NCI-H1417 treated with DMSO at 0.1 percent for 48 hours (cell line): ENCODE measurements at places on chromosomes 3 and 15.

DNA sequence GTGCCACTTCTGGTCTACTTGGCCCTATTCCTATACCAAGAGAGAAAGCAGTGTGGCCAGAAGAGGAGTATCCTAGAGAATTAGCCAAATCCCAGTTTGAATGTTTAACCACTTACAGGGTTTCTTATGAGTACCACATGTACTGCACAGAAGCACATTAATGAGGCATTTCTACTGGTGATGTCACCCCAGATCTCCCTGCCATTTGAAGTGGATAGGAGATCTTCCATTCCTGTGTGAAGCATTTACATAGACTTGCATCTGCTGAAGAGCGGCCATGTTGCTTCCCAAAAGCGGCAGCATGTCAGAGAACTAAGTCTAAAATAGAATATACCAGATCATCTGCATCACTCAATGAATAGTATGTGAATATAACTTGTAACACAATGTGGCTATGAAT, 108.4 kb upstream of the TUSC7 start:
- no peak for DNase-seq

DNA sequence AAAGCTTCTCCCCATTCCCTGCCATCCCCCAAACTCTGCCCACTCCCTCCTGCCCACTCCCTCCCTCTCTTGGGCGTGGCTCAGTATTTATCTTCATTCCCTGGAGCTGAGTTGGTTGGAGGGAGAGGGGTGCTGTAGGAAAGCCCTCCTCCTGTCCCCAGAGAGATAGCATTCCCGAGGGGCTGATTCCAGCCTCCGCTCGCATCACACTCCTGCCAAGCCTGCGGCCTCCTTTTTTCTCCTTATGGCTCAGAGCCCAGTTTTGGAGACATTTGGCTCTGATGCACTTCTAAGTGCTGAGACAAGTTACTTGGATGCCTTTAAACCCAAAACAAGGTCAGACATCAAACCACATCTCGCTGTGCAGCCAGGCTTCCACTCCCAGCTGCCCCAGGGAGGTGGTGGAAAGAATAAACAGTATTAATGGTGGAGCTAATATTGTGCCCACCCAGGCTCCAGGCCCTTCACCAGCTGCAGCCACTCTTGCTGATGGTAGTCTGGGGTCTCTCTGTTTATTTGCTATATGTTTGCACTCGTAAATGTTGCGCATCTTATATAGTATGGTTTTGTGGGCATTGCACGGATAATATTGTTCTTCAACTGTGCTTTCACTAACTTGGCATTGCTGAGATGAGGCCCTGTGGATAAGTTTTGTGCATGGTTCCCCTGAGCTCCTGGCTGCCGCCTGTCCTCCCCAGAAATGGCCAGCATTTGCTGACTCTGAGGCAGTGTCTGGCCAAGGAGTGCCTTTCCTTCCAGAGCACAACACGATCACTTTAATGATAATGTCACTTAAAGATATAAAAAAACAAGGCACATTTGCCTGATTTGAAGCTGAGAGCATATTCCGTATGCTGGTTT, 157.2 kb downstream of the LRRC28 start:
- no peak for DNase-seq

DNA sequence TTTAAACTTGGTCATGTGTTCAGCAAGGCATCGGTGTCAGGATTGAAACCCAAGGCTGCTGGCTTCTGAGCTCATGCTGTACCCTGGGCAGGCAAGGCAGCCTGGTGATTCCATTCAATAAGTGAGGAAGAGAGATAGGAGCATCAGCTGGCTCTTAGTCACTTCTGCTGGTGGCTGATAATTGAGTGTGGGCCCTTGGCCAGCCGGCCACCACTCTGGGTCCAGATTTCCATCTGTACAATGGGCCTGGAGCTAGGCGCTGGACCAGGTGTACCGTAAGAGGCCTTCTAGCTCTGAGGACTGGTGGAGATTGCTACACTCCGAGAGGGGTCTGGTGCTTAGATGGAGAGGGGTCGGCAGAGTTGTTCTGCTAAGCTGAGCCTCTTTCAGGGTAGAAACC, 4.3 kb downstream of the CD276 start:
- DNase-seq, result no peak

DNA sequence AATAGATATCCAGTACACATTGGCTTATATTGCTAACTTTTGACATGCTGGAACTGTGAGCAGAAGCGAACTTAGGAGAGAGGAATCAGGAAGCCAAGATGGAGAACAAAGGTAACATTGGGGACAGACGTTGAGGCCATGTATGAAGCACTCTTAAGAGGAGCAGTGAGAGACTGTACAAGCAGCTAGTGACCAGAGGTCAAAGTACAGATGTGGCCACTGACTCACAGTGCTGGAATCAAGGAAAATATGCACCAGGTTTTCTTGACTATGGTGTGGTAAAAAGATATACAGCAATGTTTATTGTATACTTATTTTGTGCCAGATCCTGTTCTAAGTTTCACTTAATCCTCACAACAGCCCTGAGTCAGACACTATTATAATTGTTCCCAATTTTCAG, 2.0 kb upstream of the IL20RB start:
- DNase-seq, result no peak

GRCh38 chr3:27596334-27596841, 112.2 kb upstream of the SLC4A7 start:
- no peak for DNase-seq

- DNase-seq, result no peak
These were observed 64.8 kb upstream of the LPP start for GRCh38 chr3:188088948-188089685.

DNA sequence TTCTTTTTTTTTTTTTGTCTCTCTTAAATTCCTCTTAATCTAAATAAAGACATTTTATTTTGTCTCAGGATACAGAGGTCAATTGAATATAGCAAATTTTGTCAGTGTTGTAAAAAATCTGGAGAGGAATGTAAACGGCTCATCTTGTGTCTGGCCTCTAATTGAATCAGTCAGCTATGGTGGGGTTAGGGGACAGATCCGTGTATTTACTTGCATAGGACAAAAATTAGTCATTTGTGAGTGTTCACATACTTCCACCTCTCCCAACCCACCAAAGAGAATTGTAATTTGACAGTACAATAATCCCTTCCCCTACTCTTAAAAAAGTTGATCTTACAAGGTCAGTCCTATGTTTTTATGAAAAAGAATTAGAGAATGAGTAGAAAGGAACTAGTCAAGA, 18.3 kb downstream of the PPARG start:
- no peak for DNase-seq

GRCh38 chr3:154656486-154656885, 226.5 kb upstream of the GPR149 start:
- DNase-seq, result no peak

GRCh38 chr3:172036541-172037215, 2.7 kb upstream of the FNDC3B start:
- no peak for DNase-seq

DNA sequence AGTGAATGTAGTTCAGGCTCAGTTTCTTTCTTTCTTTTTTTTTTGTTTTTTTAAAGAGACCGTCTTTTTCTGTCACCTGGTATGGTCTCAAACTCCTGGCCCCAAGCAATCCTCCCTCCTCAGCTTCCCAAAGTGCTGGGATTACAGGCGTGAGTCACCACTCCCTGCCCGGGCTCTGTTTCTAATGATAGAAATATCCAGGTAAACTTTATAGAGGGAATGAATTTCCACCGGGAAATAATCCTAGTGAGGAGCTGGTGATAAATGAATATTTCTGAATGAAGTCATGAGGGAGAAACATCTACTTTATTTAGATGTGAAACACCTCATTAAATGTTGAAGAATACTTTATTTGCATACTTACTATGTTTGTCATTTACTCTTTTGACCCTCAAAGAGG, 7.2 kb downstream of the RNF13 start:
- DNase-seq, result no peak

DNA sequence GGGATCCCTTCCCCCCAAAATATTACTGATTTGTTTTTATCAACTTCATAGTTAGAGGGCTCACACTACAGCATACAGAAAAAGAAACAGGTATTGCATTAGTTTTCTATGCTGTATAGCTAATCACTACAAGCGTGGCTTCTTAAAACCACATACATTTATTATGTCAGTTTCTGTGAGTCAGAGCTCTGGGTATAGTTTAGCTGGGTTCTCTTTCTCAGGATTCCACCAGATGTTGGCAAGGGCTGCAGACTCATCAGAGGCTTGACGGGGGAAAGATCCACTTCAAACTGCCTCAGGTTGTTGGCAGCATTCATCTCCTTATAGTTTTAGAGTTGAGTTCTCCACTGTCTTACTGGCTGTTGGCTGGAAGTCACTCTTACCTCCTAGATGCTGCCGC, 328.0 kb downstream of the NLGN1 start:
- no peak for DNase-seq

DNA sequence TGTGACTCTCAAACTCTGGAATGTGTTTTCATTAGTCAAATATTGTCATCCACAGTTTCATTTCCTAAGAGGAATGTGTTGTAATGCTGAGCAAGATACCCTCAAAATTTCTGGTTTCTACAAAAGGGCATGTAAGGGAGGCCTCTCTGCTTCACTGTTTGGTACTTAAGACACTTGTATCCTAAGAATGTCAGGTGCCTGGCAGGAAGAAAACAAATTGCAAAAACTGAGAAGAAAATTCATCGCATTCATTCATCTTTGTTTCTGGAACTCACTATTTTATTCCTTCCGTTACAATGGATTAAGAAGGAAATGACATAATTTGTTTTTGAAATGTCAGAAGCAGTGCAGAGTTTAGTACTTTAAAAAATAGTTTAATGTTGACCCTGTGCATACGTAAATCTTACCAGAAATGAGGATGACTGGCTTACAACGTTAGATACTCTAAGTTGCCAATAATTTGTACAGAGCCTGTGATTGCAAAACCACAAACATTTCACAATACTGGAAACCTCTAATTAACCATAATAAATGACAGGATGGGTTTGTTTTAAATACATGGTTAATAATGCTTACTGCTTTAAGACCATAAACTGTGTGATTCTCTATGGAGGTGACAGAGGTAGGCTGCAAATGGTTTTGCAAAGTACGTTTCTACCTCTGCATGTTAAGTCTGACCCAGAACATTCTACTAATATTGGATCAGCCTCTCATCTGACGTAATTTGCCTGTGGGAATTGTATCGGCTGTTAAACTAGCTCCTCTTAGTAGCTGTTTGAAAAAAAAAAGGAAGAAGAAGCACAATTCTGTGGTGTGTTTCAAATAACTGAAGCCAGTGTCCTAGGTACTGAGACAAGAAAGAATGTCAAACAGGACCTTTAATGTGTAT, 477.8 kb downstream of the RBMS3 start:
- DNase-seq, result no peak

DNA sequence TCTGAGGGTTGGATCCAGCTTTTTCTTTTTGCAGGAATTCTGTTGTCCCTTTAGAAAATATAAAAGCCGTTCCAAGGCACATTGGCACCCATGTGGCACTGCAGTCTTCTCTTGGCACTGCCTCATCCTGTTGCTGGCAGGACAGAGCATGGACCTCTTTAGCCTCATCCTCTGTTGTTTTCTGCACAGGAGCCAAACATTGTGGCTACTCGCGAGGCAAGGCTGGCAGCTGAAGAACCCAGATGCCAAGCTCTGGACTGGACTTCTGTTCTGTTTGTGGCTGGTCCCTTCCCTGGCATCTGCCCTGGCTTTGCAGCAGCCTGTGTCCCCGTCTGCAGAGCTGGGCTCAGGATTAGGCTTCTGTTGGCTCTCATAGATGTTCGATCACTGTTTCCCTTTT, 224.7 kb upstream of the TBC1D5 start:
- no peak for DNase-seq

GRCh38 chr3:195441476-195441991, 1.3 kb downstream of the ACAP2 start:
- DNase-seq, result no peak

DNA sequence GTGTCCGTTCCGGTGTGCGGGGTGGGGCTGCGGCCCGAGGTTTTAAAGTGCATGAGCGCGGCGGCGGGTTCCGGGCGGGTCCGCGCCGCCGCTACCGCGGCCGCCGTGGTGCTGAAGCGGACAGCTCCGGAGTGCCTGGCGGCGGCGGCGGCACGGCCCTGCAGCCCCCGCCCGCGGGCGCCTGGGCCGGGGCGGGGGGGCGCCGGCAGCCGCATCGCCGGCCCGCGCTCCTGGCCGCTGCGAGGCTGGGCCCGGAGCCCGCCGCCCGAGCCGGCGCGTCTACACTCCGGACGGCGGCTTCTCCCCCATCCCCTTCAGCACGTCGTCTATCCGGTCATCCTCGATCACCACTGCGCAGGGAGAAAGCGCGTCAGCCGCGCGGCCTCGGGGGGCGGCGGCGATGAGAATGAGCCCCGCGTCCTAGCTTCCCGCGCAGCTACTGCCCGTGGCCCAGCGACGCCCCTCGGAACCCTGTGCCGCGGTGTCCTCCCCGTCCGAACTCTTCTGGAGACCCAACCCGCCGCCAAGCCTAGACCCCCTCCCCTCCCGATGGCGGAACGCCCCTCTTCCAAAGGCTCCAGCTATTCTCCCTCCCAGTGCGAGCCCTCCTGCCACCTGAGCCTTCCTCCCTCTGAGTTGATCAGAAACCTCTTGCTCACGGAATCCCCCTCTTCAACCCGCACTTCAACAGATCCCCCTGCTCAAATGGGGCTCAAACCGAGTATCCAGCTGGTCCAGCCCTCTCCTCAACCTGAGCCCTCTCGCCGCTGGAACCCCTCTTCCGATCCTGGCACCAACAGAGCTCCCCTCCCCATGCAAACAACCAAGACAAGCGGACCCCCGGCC, 1.3 kb downstream of the CAMK2N2 start:
- DNase-seq, result no peak

- no peak for DNase-seq
These were observed 24.4 kb upstream of the FAM81A start for GRCh38 chr15:59413577-59413976.

DNA sequence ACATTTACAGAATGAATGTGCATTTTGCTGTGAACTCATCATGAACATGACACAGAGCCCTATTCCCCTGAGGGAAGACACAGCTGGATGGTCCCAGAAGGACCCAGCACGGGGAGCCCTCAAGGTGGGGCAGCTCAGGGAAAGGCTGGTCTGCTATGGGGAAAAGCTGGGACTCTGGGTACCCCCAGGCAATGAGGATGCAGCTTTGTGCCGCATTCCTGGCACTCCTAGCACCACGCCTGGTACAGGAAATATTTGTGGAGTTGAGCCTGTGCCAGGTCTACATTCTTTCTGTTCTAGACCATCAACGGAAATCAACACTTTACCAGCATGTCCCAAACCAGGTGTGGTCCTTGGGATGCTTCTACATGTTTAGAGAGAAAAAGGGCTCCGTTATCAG, 74.0 kb downstream of the SRGAP3 start:
- no peak for DNase-seq
